Epithelial cell of prostate (primary cell): ENCODE measurements at places on chromosomes 1 and 21.

- DNase-seq, result no peak
Observed at GRCh38 chr1:84653130-84653677, 37.1 kb downstream of the SSX2IP start.

GRCh38 chr1:228810878-228811711, 75.8 kb downstream of the RHOU start:
- DNase-seq, result no peak

GRCh38 chr1:227215863-227216510, 102.3 kb downstream of the CDC42BPA start:
- no peak for DNase-seq

GRCh38 chr1:227759341-227760300, 24.4 kb downstream of the SNAP47 start:
- peak; percentile 18 for DNase-seq

- no peak for DNase-seq
Observed at GRCh38 chr1:165467706-165468105, 22.8 kb upstream of the RXRG start.

DNA sequence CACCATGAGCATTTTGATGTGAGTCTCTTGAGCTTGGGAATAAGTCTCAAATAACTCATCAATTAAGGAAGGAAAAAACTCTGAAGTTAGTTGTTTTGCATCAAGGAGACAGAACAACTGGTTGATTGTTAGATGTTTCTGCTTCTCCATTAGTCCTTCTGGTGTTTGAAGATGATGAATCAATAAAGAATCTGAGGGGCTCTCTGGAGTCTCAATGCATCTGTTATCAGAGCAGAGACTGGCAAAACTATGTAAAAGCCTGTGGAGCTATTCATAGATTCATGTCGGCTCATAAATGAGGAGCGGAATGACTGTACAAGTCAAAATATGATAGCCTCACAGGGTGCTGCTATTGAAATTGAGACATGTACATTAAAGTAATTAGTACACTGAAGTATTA, 73.3 kb upstream of the ZC3H11B start:
- DNase-seq, result no peak

DNA sequence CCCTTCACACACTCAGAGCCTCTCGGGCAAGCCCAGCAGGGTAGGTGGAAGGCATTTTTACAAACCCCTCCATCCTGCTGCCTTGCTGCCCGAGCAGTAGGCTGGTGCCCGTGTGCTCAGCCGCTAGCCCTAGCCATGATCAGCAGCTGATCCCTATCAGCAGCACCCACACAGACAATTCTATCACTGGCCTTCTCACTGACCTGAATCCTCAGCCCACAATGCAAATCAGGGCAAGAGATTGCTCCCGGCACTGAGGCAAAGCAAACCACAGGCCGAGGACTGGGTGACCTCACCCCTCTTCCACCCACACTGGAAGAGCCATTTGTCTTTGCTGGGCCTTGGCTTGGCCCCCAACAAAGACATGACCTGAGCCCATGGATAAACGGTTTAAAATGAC, 895 bp upstream of the PDZK1 start:
- no peak for DNase-seq

- DNase-seq, result no peak
Observed at GRCh38 chr1:234721476-234722269, 111.7 kb upstream of the IRF2BP2 start.
